ENCODE measurements at places on chromosomes 4 and X.

DNA sequence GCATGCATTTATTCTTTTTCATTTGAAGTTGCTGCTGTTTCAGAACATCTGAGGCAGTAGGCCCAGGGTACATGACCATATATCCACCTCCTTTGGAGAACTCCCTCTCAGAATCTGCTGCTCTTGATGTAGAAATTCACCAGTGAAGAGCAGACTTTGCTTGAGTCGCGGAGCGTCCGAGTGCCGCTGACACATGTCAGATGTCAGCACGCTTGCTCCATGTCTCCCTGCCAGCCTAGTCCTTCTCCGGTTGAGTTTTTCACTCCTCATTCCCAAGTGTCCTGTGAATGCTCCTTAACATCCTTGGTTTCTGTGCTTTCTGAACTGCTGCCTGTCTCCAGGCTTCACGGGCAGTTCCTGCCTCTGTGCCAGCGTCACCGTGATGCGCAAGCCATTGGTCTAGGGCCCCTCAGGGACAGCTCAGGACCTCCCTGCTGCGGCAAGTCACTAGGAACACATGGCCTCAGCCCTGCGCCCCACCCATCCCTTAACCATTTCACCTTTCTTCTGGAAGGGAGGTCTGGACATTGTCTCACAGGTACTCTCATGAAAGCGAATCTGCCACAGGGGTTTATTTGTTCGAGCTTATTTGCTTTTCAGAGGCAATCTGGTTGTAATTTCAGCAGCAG lies 93.1 kb upstream of the RBPJ start:
- no peak for DNase-seq

DNA sequence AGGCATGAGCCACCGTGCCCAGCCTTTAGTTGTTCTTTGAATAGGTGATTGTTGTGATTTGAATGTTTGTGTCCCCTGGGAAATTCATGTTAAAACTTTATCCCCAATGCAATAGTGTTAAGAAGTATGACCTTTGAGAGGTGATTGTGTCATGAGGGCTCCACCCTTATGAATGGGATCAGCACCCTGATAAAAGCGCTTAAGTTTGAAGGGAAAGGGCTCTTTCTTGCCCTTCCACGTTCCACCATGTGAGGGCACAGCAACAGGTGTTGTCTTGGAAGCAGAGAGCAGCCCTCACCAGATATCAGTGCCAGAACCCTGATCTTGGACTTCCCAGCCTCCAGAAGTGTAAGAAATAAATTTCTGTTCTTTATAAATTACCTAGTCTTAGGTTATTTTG lies 33.7 kb upstream of the RP2 start:
- DNase-seq, result no peak

- no peak for DNase-seq
Observed at GRCh38 chrX:35919536-35920309, at the start of gene CFAP47. Gene CFAP47 (plus strand): TSS chrX:35919734. CDS start chrX:35919800, 66 bp downstream.

DNA sequence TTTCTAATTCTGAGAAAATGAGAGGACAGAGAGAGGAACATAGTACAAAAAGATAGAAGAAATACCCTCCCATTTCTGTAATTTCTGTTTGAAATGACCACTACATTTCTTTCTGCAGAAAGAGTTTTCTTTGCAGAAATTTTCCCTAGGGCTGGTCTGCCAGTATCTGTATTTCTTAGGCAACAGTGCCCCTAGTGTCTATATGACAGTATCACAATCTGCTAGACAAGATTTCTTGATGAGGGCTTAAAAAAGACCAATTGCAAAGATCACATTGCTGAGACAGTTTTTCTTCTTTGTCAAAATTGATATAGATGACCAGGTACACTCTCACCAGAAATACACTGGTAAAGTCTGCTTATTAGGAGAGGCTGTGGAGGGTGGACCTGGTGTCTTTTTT lies 81.0 kb upstream of the ZDHHC15 start:
- no peak for DNase-seq

DNA sequence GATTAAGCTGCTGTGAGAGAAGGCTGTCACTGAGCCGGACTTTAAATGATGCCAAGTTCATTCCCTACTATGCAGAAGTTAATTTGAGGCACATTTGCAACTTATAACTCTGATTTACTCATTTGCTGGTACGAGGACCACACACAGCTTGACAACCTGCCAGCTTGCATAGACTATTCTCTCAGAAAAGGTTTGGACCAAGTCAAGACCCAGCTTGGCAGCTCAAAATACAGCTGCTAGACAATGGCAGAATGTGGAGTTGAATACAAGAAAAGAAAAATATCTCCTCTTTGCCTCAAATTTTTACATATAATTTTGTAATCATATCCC lies 338.9 kb downstream of the DHX15 start:
- no peak for DNase-seq

- no peak for DNase-seq
Observed at GRCh38 chr4:173924561-173924960, 358.9 kb downstream of the FBXO8 start.

DNA sequence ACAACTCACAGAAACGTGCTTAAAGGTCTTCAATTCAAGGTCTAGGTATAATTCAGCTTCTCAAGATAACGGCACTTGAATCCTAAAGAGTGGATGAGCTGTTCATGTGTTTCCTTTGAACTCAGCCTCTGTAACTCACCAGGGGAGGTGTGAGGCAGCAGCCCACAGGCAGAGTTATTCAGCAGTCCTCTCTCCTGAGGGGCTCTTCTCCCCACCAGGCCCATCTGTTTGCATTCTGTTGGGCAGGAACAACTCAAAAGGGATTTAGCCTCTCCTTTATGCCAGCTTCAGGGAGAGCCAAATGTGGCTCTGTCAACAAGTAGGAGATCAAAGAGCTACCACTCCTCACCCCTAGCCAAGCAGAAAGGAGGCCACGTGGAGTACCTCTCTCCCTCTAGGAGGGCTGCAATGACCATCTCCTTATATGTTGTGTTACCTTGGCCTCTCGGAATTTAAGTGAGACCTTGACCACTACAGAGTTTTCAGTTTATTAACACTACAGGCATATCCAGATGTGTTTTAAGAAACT lies 151.2 kb downstream of the SPATA18 start:
- no peak for DNase-seq

DNA sequence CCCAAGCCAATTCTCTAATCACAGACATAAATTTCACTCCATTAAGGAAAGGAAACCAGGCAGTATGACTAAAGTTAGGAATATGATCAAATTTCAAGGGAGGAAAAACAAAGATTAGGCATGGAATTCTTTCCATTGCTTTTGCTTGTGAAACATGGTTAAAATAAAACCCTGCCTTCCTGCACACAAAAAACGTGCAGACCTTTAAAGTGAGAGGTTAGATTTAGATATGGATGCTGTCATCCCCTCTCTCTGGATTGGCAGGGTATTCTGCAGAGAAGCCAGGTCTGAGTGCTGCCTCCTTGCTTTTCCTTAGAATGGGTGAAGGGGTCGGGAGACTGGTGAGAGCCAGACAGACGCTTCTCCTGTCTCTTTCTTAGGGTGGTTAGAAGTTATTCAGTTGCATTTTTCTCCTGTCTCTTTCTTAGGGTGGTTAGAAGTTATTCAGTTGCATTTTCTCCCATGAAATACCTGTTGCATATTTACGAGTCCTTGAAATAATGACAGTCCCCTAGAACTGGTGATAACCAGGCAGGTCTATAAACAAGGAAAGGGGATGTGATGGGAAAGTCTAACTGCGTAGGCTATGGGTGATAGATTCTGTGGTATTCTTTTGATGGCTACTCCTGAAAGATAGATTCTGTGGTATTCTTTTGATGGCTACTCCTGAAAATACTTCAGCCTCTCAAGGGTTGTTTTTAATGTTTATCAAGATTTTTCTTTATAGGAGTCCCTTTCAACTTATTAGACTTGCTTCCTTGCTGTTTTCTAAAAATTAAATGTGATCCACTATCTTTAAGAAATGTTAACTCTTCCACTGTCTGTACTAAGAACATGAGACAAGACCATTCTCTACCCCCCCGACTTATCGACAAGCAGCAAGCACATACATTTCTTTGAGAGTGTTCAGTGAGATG lies 163.6 kb downstream of the SPRY1 start:
- DNase-seq, result no peak

All from effector memory CD4-positive, alpha-beta T cell (primary cell).